Left ventricle myocardium superior (tissue), 1 donor: ENCODE measurements at places on chromosomes 1 and 21.

DNA sequence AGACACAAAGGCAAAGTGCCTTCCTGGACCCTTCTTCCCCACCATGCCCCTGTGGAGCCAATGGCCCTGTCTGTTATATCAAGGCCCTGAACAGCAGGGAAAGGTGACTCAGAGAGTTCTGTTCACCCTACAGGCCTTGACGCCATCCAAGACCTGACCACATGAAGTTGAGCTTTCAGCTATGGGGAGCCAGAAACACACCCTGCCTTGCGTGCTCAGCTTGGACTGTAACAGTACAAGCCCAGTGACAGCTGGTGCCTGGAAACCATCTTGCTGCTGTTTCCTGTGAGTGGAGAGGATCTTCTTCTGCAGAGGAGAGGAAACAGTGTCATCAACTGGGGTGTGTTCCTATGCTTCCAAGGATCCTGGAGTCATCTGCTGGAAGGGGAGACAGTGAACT is 165.0 kb upstream of the IRF2BP2 start:
- no peak for DNase-seq

DNA sequence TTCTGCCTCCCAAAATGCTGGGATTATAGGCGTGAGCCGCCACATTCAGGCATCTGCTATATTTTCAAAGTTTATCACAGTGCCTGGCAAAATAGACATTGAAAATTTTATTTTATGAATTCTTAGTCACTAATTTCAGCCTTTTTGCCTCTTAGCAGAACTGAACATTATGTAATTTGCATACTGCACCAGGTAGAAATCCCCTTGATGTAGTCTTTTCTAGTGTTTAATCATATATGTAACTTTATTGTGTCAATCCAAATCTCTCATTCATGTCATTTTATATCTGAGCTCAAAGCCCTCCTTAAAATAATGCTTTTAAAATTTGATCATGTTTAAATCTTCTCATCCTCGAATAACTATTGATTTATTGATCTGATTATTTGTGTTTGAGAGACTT is 19.2 kb downstream of the WDTC1 start:
- no peak for DNase-seq

DNA sequence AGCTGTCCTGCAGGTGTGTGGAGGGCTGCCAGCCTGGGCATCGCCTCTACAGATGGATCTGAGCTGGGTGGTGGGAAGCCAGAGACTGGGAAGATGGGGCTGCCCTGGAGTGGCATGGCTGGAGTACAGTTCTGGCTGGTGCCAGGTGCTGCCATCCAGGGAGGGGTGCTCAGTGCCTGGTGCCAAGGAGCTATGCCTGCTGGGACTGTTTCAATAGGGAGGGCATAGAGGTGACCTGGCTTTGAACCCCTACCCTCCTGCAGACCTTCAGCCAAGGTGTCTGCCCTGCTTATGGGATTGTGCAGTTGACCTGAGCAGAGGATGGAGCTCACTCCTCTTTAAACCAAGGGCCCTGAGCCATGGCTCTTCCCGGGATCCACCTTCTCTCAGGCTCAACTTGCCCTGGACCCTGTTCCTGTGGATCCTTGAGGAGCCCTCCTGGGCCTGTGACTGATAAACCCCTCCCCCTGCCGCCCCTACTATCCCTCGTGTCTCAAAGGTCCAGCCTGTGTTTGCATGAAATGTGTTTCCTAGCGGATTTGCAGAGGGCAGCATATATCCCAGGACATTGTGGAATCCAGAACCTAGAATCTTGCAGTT is 48.7 kb downstream of the PTPRU start:
- DNase-seq, result no peak

DNA sequence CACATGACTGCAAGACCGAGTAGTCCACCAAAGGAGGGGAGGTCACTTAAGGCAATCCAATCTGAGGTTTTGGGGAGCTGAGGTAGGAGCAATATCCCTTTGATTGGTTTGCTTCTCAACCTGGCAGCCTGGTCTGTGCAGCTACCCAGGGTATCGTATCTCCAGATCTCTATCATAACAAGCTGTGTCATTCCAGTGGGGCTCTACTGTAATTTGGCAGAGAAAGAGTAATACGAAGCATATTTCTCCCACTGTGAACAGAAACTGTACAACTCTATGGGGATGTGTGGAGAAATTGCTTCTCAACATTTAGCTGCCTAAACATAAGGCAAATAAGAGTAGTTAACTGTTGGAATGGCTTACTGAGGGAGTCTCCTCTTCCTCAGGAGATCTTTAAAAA is 20.6 kb downstream of the CD101 start:
- DNase-seq, result no peak

DNA sequence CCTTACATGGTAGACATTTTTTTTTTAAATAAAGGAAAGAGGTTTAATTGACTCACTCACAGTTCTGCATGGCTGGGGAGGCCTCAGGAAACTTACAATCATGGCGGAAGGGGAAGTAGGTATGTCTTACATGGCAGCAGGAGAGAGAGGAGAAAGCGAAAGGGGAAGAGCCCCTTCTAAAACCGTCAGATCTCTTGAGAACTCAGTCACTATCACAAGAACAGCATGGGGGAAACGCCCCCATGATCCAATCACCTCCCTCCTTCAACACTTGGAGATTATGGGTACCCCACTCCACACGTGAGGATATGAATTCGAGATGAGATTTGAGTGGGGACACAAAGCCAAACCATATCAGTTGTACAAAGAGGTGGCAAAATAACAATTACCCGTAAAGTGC is 301.7 kb downstream of the GRIK1 start:
- DNase-seq, result no peak

DNA sequence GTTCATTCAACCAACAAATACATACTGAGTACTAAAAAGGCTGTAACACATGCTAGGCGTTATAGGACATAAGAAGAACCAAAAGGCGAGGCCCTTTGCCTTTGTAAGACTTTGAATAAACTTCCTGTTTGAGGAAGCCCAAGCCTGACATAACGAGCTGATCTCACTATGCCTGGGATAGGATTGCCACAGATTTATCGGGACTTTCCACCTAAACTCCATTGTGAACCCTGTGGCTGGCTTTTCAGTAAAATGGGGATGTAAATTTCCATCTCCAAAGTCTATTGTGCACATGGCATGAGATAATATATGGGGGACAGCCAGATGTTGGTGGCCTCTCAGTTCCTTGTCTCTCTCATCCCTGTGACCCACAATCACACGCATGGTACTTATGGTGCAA is 41.9 kb downstream of the LMO4 start:
- DNase-seq, result no peak

DNA sequence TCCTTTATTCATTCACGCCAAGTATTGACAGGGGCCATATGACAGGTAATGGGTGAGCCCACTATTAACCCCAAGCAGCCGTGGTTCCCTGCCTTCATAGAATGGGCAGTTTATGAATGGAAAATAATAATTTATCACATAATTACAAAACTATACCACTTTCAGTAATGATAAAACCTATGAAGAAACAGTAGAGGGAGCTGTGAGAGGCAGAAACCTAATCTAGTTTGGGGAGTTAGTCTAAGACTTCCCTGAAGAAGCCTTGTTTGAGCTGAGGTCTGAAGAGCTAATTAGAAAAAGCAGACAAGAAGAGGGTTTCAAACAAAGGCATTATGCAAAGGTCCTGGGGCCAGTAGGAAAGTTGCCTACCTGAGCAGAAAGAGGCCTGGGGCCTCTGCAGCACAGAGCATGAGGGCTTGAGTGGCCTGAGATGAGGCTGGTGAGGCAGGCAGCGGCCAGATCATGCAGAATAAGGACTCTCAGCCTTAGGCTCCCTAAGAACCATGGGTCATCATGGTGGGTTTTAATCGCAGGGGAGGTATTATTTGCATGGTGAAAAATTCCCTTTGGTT is 142.8 kb downstream of the ATG4C start:
- no peak for DNase-seq
